ENCODE measurements at places on chromosomes 3 and 15.

GRCh38 chr3:27726240-27726639 lies 4.1 kb upstream of the EOMES start:
- no peak for DNase-seq

GRCh38 chr3:8627201-8627940 lies 17.2 kb downstream of the SSUH2 start:
- DNase-seq, result no peak

DNA sequence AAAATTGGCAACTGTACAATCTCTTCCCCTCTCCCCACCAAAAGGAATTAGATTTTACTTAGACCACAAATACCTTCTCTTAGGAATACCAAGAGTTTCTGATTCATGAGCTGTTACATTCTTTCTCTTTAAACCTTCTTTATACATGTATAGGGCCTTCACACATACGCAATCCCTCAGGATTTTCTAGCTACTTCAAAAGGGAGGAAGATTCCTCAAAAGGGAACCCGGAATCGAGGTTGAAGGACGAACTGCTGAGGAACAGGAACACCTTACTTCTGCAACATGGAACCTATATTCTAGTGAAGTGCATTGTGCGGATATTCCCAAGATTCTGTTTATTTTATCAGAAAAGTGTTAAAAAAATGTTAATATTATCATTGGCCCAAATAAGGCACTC lies 52.3 kb downstream of the GABRB3 start:
- DNase-seq, result no peak

GRCh38 chr3:55630280-55630920 lies 143.3 kb upstream of the WNT5A start:
- no peak for DNase-seq

DNA sequence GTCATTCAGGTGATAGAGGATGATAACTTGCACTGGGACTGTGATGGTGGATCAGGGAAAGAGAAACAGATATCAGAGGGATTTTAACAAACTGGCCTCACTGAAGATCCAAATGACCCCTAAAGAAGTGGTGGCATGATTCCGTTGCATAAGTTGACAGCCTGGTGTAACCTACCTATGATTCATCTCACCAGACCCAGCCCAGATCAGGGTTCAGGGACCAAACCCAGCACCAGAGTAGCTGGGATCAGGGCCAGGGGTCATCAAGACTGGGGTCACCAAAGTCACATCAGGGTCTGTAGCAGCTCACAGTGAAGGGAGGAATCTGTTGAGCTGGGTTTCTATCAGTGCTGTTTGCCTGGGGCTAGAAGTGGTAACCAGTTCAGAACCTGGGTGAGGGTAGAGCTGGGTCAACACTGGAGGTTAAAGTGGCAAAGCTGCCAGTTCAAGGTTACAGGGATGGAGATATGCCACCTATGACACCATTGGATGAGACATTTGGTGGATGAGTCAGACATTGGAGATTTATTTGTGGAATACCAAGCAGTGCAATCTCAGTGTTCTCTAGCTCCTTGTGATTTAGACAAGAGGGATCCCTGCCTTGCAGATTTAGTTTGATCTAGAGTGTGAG lies 35.9 kb downstream of the CASR start:
- DNase-seq, result no peak

GRCh38 chr3:95655363-95655986 lies 1158.9 kb upstream of the EPHA6 start:
- no peak for DNase-seq

DNA sequence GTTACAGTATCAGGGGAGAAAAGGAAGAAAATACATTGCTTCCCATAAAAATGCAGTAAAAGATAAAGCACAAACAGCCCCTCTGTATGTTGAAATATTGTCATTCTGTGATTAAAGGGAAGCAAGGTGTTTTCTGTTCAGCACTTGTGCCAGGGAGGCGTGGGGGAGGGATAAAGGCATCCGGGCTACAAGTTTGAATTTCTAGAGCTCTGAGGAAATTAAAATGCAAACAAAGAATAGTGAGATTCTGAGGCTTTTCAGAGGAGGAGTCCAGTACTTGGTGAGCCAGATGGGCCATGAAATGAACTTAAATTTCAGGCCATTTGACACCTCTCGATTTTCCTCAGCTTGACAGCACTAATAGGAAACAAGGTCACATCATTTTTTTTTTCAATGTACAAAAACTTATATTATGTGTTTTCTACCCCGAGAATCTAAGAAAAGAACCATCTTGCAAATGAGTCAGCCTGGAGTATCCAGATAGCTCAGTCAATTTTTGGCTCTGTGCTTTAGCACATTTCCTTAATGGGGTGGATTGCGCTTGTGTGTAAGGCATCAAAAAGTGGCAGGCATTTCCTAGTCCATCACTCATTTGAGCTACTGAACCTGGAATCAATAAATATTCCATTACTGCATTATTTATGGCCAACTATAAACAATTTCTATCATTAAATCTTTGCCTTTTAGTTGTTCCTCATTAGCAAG lies 640.8 kb upstream of the TBL1XR1 start:
- DNase-seq, result no peak

- no peak for DNase-seq
Observed at GRCh38 chr15:73244333-73244732, 124.4 kb downstream of the HCN4 start.

DNA sequence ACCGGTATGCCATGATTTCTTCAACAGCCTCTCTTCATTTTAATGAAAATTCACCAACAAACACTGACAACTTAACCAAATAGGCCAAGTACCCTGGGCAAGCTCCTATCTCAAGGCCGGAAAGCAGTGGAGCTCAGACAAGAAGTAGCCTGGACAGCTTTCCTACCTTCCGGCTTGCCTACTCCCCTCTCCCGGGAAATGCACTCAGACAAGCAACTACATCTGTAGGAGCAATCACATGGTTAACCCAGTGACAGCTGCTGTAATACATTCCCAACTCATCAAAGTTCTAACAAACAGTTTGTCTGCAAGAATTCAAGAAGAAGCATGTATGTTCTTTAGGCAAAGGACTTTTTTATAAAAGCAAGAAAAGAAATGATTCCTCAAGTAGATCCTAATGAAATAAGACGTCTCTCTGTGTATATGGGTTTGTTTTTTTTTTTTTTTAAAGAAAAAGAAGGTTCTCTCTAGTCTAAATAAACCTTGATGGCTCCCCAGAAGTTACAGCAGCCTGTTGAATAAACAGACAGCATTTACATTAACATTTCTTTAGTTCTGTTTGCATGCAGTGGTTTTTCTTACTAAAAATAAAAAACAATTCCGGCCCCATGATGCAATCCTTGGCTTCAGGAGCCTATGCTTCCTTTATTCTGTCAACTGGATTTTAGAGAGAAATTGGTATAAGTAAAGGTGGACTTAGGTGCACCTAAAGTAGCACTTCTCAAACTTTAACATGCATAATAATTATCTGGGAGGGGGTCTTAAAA lies 278.7 kb downstream of the NEK10 start:
- peak; percentile 35 for DNase-seq

DNA sequence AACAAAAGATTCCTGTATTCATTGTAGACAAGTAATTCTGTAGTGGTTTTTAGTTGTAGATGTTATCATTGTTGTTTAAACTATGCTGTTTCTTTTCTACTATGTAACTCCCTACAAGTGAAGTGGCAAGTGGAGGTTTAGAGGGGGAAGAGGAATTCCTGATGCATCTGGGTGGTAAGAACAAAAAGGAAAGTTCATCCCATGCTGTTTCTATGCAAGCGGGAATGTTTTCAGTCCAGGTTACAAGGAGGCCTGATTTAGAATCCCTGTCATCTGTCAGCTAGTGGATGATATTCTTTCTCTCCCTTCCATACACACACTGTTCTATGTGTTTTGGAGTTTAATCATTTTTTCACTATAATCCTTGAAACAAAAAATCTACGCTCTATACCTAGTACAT lies 67.4 kb downstream of the IMPG2 start:
- DNase-seq, result no peak
